ENCODE measurements at places on chromosomes 7 and 10.

DNA sequence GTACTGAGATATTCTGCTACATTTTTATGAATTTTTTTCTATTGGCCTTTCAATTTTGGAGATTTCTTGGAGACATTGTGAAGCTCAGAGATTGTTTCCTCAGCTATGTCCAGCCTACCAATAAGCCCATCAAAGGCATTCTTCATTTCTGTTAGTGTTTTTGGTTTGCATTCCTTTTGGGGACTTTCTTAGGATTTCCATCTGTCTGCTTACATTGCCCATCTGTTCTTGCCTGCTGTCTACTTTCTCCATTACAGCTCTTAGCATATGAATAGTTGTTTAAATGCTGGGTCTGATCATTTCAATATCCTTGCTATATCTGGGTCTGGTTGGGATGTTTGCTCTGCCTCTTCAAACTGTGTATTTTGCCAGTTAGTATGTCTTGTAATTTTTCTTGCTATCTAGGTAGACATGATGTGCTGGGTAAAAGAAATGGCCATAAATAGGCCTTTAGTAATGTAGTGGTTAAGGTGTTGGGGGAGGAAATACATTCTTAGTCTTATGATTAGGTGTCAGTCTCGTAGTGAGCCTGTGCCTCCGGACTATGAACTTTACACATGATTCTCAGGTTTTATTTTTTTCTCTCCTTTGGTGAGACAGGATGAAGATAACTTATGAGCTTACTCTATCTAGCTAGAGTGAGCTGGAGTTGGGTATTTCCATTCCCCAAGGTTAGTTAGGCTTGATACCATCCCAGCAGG is 32.6 kb upstream of the NME8 start:
- DNase-seq = no peak

DNA sequence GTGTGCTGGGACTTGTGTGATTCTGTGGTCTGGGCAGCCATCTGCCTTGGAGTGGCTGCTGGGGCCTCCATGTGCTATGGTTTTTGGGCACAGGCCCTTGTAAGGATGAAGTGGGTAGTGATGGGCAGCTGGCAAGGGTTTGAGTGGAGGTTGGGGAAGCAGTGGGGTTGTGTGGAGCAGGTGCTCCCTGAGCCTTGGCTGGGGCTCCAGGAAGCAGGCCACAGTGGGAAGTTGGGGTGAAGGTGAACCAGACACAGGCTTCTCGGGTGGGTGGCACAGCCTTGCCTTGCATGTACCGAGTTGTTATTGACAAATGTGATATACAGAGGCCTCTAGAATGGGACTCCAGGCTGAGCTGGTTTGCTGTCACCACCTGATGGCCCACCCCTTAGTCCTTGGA is 82.3 kb downstream of the ADCY1 start:
- no peak for DNase-seq

GRCh38 chr7:100476101-100476780 is 2.8 kb downstream of the TSC22D4 start:
- no peak for DNase-seq

DNA sequence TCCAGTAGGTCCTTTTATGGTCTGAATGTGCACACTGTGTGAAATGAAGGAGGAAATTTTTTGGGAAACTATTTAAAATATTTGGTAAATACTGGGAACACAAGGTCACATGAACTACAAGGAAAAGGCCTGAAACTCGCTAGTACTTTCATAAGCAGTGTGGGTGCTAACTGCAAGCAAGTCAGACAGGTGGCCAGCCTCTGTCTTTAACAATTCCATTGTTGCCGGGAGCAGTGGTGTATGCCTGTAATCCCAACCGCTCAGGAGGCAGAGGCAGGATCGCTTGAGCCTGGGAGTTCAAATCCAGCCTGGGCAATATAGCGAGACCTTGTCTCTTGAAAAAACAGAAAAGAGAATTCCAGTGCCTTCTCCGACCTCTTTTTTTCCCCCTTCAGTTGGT is 37.5 kb downstream of the SMURF1 start:
- DNase-seq = no peak

DNA sequence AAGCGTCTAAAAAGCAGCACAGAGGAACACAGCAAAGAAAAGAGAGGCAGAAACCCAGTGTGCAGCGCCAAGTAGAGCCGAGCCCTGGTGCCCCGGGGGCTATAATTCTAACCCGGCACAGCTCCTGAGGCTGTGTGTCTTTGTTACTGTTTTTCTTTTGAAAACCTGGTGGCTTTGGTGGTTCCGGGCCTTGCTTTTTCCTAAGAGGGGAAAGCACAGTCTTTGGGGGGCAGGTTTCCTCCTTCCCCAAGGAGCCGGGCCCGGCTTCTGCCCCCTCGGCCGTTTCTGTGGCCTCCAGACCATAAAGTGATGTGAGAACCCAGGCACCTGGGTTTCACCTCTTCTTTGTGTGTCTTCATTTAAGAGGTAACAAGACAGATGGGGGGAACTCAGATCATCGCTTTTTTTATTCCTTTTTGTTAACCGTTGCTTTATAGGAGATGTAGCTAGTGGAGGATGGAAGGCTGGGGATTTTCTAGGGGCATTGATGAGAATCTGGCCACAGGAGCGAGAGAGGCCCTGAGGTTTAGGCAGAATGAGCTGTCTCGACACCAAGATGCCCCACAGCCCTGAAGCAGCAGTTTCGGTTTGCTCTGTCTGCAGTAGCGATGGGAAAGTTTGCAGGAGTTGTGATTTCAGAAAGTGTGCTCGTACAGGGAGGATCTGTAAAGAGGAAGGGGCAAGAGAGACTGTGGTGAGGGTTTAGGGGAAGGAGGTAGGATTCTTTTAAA is 367.8 kb upstream of the GALNT17 start:
- DNase-seq = peak; percentile 42

- no peak for DNase-seq
Measured at GRCh38 chr10:79179164-79179956, 110.6 kb downstream of the ZMIZ1 start.

DNA sequence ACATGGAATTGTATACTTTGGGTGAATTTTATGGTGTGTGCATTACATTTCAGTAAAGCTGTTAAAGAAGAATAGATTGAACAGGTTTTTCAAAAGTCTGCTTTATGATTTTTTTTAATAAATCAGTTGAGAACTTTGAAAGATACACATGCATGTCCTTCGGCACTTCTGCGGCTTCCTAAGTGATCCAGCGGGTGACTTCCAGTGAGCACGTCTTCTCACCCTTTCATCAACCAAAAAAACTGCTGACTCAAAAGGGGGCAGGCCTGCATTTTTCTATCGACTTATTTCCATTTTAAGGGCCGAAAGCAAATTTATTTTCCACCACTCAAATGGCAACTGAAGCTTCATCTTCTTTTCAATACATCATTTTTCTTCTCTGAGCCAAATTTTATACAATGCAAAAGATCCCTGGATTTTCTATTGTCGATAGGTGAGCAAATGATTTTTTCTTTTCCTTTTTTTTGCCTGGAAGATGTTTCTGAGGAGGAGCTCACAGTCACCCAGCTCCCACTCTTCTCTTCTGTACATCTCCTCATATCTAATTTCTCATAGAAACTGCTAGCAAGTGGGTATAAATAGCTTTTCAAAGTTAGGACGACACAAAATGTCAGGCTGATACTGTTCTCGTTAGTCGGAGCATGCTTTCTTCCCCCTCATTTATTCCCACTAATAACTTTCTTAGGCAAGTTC is 10.2 kb downstream of the CHST15 start:
- DNase-seq = no peak

GRCh38 chr7:64874114-64874513 is 29.0 kb upstream of the ZNF273 start:
- peak; percentile 12 for DNase-seq

GRCh38 chr7:139682136-139683013 is 95.4 kb downstream of the HIPK2 start:
- peak; percentile 66 for DNase-seq

DNA sequence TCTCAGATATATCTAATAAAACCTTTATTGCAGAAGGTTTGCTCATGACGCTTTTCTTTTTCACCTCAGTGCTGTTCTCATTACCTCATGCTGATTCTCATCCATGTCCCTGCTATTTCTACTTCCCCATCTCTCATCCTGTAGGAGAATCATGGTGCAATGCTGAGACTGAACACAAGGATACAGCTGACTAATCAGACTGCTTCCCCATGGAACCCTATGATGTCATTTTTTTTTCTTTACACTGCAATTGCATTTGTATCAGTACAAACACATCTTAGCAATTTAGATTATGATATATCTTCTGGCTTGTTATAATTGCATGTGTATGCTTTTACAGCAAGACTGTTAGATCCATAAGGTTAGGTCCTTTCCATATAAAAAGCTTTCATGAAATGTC is 93.7 kb downstream of the SEMA3A start:
- no peak for DNase-seq

DNA sequence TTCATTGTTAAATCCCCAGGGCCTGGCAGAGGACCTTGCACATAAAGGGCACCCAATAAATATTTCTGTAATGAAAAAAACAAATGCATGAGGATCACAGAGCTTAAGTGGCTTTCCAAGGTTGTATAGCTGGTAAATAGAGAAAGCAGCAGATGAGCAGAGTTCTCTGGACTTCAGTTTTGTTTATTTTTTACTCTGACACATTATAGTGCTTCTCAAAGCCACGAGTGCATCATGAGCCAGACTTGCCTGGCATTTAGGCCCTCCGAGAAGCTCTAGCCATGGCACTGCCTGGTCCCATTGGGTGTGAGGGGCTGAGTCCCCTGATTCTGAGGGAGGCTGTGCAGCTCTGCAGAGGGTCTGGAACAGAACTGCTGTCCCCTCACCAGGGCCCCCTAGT is 87.2 kb upstream of the ZNF32 start:
- no peak for DNase-seq

DNA sequence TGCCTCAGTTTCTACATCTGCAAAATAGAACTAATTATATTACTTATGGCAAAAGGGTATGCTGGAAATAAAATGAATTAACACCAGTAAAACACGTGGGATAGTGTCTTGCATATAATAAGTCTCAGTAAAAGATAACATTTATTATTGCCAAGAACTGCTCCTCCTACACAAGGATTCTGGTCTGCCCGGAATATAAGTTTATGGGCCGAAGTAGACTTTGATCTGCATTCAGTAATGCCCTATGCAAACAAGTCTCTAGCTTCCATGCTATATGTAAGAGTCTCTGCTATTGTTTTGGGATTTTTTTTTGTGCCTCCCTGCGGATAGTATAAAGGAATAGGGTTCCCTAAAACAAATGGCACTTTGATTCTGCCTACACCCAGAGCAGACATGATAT is 125.6 kb upstream of the SLC26A5 start:
- DNase-seq = no peak

GRCh38 chr10:88157981-88158465 is 294.6 kb downstream of the PTEN start:
- no peak for DNase-seq

- no peak for DNase-seq
Measured at GRCh38 chr7:135239263-135239662, 5.6 kb downstream of the STRA8 start.

- no peak for DNase-seq
Measured at GRCh38 chr10:131034451-131034850, 277.1 kb downstream of the TCERG1L start.

GRCh38 chr7:131250331-131250730 is 77.3 kb upstream of the MKLN1 start:
- no peak for DNase-seq

DNA sequence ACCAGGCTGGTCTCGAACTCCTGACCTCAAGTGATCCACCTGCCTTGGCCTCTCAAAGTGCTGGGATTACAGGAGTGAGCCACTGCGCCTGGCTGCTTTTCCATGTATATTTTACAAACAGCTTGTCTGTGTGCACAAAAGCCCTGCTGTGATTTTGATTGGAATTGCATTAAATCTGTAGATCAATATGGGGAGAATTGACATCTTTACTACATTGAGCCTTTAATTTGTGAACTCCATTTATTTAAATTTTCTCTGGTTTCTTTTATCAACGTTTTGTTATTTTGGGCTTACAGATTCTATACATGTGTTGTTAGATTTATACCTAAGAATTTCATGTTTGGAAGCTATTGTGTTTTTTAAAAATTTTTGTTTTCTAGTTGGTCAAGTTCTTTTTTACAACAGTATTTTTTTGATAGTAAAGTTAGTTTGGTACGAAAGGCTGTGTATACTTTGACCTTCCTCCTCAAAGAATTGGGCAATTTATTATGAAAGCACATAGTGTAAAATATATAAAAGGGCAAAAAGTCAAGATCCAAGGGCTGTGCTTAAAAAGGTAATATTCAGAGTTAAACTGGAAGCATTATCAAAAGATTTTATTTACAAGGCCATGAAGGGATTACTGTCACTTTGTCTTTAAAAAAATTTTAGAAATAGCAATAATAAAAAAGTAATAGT is 92.8 kb downstream of the STK31 start:
- no peak for DNase-seq

DNA sequence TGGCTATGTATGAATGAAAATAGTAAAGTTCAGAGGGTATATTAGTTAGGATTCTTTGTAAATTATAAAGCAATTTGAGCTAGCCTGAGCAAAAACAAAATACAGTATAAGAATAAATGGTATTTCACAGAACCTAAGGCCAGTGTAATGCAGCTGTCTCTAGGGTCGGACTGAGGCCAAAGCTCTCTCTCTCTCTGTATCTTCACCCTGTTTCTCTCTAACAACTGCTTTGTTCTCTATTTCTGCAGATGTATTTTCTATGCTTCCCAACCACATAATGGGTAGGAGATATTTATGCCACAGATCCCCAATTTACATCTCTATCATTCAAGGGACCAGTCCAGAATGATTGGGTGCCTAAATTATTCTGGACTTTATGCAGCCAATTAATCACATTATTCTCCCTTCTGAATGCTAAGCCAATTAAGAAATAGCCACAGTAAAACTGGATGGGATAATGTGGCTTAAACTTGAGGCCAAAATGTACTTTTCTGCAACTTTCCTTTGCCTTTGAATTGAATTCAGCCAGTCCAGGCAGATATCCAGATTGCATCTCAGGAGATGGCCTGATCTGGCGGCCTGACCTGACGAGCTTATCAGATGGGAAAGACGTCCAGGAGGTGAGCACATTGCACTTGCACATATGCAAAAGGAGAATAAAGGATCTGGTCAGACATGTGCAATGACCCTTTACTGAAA is 24.6 kb upstream of the IMMP2L start:
- DNase-seq = no peak

DNA sequence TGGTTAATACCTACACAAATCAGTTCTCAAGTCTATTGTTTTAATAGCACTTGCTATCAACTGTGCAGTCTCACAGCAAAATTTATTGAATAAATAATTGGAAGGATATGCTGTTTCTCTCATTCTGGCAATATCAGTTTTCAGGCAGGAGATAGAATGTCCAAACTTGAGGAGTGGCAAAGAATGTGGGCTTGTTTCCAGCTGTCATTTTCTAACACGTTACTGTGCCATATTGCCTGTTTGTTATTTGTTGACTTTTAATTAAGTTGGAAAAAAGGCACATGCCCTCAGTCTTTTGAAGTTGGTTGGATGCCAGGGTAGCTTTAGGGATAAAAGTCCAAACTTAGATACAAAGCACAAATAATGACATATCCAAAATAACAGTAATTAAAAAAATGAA is 52.2 kb downstream of the MAGI2 start:
- DNase-seq = no peak

- no peak for DNase-seq
Measured at GRCh38 chr10:34771525-34771924, 43.6 kb downstream of the PARD3 start.

- no peak for DNase-seq
Measured at GRCh38 chr10:61487506-61487905, 34.3 kb upstream of the TMEM26 start.

- DNase-seq = no peak
Measured at GRCh38 chr7:55432939-55433784, 68.0 kb downstream of the LANCL2 start.

GRCh38 chr7:152335900-152336571 is 99.8 kb downstream of the KMT2C start:
- DNase-seq = no peak

Measured in head of caudate nucleus (tissue), 42 donors.